ENCODE measurements at places on chromosomes 12 and 14.

DNA sequence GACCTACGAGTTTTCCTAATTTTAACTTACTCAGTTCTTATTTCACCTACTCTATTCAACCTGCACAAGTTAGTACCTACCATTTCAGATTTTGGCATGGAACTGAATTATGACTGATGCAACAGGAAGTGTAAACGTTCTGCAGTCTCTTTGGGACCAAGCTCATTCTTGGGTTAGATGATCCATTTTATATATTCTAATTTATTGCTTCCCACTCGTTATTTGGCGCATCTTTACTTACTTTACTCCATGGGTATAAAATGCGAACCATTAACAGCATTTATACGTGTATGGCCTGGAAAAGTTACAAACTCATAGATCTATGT lies 1.0 kb upstream of the EML1 start:
- DNase-seq: no peak

GRCh38 chr12:10154145-10154496 lies 17.8 kb downstream of the OLR1 start:
- no peak for DNase-seq

- no peak for DNase-seq
These were observed 8.9 kb downstream of the CLEC12A start for GRCh38 chr12:9980126-9980525.

GRCh38 chr14:48704639-48705038 lies 881.5 kb downstream of the RPS29 start:
- no peak for DNase-seq

GRCh38 chr12:76178452-76178851 lies 94.0 kb upstream of the NAP1L1 start:
- no peak for DNase-seq

DNA sequence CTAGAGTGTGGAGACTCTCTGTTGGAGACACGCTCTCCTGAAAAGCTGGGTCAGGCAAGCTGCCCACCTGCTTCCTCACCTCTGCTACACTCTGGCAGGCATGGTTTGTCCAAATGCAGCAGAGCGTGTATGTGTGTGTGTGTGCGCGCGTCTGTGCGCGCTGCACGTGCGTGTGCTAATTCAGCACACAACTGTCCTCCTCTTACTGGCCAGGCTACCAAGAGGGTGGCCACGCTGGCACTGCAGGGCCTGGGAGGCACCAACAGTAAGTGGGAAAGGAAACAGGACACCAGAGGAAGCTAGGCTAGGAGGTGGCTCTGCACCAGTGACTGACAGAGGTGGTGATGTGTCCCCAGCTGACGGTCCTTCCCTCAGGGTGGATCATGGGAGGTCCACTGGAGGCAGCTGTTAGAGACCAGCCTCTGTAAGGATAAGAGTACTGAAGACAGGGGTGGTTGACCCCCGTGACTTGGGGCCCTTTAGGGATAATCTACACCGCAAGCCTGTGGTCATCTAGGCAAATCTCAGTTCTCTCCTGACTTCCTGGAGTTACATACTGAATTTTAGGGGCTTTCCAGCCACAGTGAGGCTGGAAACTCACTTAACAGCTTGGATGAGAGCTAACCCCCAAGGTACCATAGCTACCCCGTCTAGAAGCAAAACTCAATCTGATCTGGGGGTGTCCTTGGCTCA lies 15.6 kb upstream of the TFCP2 start:
- DNase-seq: no peak

DNA sequence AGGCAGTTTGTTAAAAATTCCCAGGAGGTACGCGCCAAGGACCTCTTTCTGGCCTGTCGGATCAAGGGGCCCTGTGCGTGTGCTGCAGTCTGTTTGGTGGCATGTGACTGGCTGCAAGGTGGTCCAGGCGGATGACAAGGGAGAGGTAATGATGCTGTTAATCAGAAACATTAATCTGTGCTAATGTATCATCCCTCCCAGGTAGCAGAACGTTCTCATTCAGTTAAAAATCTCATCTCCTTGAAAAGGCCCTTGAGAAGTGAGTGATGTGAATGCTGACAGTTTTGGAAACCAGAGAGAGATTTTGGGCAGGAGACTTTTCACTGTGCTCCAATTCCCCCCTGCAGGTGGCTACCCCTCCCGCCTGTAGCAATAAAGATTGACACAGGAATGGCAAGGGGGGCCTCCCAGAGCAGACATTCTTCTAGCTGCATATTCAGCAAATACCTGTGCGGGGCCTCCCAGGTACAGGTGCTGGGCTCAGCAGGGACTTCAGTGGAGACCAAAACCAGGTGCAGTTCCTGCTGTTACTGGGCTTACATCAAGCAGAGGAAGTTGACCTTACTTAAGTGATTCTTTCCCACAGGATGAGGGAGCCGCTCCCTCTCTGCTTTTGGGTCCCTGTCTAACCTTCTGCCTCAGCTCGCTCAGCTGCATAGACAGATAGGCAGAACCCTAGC lies 364.8 kb downstream of the CACNA1C start:
- DNase-seq: no peak

- no peak for DNase-seq
These were observed 7.8 kb downstream of the HSP90AA1 start for GRCh38 chr14:102078831-102079699.

GRCh38 chr14:24418492-24418873 lies 11.0 kb downstream of the CBLN3 start:
- no peak for DNase-seq

GRCh38 chr12:65125247-65125646 lies 4.1 kb upstream of the WIF1 start:
- no peak for DNase-seq

- DNase-seq: peak; percentile 83
These were observed 26.9 kb downstream of the DDX47 start for GRCh38 chr12:12839873-12840579.

- no peak for DNase-seq
These were observed 4.7 kb upstream of the KRT77 start for GRCh38 chr12:52708010-52708409.

DNA sequence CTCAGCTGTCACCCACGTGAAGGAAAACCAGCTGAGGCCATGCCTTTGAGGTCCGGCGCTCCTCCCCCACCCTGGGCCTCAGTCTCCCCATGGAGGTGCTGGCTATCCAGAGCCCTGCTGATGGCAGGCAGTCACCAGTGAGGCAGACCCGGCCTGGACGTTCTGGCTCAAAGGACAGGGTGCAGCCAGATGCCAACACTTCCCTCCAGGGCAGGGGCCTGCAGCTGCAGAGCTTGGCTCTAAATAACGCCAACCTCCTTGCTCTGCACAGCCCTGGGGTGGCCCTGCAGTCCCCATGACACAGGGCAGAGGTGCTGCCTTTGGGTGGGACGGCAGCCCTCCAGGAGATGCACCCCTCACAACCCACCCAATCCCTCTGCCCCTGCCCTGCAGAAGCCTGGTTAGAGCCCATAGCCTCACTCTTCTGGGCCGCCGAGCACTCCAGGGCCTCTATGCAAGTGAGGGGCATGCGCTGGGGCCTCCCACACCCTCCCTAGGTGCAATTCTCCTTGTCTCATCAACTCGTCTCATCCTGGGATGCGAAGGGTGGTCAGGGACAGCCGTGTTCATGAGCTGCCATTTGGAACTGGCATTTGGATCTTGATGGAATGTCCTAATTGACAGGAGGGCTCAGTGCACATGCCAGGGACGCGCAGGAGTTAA lies 30.4 kb downstream of the CCDC85C start:
- DNase-seq: no peak

- DNase-seq: no peak
These were observed 19.3 kb upstream of the MED6 start for GRCh38 chr14:70619708-70620107.

GRCh38 chr12:53252349-53252916 lies 15.7 kb upstream of the ESPL1 start:
- peak; percentile 23 for DNase-seq

- no peak for DNase-seq
These were observed 70.1 kb downstream of the ZNF641 start for GRCh38 chr12:48280572-48280971.

DNA sequence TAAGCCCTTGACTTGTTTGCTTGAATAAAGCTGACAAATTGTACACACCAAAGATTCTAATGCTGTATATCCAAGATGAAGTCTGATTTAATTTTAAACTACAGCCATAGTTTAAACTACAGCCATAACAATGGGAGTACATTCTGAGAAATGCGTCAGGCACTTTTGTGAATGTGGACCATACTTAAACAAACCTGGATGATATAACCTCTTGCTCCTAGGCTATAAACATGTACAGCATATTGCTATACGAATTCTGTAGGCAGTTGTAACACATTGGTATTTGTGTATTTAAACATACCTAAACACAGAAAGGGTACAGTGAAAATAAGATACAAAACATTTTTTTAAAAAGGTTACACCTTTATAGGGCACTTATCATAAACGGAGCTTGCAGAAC lies 59.4 kb upstream of the KCNMB4 start:
- no peak for DNase-seq

DNA sequence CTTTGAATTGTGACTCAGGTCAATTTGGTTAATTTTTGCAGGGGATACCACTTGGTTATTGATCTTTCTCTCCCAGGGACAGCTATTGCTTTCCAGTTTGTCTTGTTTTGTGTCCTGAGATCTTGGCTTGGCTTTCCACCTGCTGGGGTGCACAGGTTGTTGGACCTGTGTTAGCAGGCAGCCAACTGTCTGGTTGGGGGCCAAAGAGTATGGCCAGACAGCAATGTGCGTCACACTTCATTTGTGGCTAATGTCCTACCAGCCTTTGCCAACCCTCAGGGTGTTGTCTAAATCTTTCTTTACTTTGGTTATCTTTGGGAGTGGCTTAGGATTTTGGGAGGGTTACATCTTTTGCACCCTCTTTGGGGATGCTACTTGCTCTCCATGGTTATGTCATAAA lies 494.9 kb upstream of the ATP2B1 start:
- no peak for DNase-seq

GRCh38 chr14:77710364-77710763 lies 2.5 kb downstream of the SLIRP start:
- no peak for DNase-seq

DNA sequence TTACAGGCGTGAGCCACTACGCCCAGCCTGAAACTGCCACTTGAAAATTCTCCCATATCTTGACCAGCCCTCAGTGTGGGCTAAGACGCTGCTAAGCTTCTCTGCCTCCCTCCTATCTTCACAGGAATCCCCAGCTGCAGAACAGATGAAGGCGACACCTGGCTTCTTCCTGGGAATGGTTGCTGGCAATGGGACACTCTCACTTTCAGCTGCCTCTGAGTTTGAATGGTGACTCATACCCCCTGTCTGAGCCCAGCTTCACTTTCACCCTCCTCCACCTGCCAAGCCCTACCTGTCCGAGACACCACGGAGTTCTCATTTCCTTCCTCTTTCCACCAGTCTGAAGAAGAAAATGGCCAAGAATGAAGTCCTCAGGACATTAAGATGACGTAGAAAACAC lies 18.3 kb upstream of the VASH1 start:
- DNase-seq: no peak

DNA sequence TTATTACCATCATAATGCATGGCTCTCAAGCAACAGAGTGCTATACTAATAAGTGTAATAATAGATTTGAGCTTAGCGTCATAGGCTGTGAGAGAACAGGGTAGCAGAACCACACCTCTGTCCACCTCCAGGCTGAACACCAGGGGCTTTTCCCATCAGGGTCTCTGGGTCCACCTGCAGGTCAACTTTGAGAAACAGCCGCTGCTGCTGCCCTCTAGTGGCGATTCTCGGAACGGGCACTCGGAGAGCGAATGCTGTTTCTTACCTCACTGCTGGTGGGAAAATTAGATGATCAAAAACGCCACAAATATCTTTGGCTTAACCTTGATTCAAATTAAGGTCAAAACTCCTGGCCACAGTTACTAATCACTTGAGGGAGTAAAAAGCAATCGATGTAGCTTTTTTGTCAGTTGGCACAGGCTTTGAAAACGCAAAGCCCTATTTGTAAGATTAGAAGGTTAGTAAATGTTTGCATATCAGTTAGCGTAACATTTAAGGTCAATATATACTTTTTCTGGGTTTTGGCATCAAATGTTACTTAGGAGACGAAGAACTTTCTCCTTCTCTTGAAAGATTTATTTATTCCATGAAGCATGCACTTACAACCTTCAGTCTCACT lies 127.9 kb upstream of the TMEM132D start:
- DNase-seq: no peak

DNA sequence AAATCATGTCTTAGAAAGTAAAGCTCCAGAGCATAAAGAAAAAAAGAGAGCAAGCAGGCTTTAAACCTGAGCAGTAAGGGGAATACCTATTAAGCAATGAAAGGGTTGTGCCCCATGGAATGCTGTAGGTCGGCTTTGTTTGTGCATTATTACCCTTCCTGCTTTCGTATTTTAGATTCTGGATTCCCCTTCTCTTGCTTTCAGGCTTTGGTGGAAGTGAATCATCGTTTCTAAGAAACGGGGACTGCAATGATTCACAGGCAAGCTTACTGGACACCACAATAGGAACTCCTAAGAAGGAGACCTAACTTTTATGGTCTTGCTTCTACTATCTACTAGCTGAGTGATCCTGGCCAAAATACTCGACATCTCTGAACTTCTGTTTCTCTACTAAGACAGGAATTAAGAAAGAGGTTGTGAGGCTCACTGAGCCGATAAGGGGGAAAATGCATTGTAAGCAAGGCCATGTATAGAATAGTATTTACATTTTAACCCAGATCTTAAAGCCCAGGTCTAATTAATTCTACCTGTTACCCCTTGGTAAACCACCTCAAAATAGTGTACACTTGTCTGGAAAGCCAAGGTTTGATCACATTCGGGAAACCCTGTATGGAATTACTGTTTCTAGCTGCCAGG lies 1.2 kb upstream of the BMAL2 start:
- peak; percentile 96 for DNase-seq
